ENCODE measurements at places on chromosomes 13 and 19.

GRCh38 chr13:21232196-21232595 is 55.7 kb downstream of the MRPL57 start:
- no peak for DNase-seq

- DNase-seq = no peak
These were observed 170.7 kb upstream of the RNF113B start for GRCh38 chr13:98347756-98348155.

GRCh38 chr13:79108914-79109643 is 297.0 kb downstream of the RBM26 start:
- DNase-seq = no peak

- DNase-seq = no peak
These were observed 20.7 kb upstream of the NWD1 start for GRCh38 chr19:16698914-16699313.

DNA sequence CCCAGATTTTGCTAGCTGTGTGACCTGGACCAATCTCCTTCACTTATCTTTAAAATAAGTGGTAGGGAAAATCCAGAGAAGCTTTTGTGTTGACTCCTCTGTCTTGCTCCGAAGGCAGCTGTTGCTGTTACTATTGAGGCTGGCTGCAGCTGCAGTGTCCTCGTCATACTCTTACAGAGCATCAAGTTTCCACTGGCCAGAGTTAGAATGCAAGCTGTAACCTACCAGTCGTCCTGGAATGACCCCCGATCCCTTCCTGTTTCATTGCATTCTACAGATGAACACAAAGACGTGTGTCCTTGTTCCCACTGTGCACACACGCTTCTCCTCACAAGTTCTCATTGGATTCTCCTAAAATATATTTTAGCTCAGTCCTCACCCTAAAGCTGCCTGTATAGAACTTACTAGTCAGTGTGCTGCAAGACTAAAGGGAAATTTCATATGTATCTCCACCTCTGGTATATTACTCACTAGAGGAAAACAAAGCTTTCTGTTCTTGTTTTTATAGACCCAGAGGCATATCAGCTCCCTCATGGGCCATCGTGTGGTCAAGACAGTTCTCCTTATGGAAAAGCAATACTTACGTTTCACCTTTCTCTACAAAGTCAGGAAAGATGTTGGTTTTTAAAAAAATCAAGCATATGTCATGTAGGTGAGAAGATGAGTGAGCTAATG is 589.8 kb downstream of the LMO7 start:
- no peak for DNase-seq

DNA sequence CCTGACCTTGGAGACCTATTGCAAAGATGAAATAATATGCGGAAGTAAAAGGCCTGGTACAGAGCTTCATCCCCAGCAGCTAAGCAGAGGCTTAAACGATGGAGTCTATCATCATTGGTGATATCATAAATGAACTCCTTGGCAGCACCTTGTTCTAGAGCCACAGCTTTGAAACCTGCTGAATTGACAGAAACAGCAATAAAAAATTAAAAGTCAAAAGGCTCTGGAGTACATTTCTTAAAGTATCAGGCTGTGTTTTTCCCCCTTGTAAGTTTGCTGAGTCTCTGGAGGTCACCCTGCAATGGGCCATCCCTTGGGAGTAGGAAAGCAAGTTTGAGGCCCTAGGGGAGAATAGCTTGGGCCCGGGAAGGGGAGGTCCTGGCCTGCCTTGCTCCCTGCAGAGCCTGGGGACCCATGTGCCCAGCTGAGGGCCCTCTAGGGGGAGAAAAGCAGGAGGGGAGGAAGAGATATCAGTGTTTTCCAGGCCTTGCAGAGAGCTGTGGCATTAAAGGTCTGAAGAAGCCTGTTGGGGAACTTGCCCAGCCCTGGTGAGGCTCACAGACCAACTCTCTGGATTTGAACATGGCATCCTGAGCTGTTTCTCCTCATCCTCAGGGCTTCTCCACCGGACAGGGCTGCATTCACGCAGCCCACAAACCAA is 416.1 kb downstream of the ZNF536 start:
- DNase-seq = no peak

DNA sequence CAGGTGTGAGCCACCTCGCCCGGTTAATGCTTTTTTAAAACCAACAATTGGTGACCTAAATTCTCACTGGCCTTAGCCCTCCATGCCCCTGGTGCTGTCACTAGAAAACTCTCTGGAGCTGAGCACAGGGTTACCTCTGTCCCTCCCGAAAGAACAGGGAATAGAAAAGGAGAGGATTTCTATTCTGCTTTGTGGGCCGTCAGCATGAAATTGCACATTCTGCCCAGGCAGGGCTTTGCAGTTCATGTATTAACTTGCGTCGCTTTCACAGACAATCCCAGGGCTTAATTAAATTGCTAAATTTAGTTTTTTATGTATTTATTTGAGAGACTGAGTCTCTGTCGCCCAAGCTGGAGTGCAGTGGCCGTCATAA is 583 bp upstream of the ZNF480 start:
- DNase-seq = no peak

GRCh38 chr13:26474286-26474685 is 83.2 kb upstream of the WASF3 start:
- DNase-seq = no peak

GRCh38 chr13:90690458-90691080 is 656.9 kb upstream of the MIR17HG start:
- no peak for DNase-seq

DNA sequence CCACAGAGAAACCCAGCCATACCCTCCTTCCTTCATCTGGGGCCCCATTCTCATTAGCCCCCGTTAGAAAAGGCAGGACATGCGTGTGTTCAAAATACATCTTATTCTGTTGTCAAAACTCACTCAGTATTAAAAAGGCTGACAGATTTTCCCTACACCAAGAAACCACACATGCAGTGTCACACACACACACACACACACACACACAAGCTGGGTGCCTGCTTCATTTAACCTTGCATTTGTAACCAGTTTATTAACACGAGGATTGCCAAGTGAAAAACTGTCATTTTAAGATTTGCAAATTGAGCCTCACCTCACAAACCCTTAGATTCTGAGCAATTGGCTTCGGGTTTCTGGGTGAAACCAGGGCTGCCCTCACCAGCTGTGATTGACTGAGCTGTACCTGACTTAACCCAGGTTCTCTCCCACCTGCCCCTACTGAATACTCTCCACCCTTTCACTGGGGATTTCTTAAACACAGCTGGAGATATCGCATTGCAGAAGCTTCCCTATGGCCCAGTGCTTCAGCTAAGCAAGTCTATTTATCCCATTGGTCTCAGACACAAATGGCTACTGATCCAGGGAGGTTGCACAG is 172.7 kb upstream of the ZNF507 start:
- DNase-seq = no peak

- DNase-seq = no peak
These were observed 8.5 kb downstream of the TMTC4 start for GRCh38 chr13:100666124-100666523.

DNA sequence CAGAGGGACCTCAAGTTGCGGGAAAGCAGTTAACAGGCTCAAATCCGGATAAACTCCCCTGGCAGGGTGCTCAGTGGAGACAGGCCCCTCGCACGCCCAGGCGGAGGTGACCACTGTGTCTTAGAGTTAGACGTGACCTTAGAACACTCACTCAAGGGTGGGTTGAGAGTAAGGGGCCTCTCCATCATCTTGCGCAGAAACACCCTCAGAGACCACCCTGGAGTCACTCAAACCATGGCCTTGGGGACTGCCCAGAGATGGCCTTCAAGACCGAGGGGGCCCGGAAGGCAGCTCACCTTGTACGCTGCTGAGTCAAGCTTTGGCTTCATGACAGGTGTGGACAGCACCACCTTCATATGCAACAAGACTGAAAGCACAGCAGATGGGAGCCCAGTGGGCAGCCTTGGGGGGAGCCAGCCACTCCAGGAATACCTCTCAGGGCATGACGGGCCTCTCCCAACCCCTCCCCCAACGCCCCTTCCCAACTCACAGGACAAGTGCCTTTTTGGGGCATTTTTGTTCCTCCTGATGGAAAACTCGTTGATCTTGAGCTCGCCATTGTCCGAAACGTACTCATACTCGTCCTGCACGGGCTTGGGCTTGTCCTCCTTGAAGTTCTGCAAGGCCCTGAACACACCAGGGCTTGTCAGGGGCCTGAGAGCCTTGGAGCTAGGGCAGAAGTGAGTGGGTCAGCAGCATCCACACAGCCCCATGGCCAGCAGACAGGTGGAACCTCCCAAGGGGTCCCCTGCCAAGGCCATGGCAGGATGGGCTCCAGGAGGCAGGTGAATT is 229.2 kb downstream of the TUBA3C start:
- no peak for DNase-seq

- no peak for DNase-seq
These were observed 298.2 kb downstream of the POU4F1 start for GRCh38 chr13:78305171-78305570.

DNA sequence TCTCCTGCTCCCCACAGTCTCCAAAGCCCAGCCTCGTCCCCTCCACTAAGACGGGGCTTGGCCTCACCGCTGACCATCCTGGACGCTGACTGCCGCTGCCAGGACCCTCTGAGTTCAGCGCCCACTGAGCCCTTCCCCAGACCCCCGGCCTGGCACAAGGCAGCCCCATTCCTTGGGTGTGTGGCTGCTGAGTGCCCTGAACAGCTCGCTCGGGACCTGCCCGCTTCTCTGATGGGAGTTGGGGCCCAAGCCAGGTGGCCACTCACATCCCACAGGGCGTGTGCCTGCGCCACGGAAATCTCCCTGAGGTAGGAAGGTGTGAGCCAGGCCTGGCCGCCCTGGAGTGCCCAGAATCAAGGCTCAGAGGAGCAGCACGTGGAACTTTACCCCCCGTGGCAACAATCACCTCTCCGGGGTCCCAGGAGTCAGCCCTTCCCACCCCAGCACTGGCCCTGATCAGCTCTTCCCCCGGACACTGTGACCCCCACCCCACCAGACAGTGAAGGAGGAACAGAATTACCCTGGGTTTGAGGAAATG is 20.8 kb downstream of the C13orf46 start:
- DNase-seq = no peak

GRCh38 chr13:22082437-22083100 is 411.7 kb downstream of the FGF9 start:
- no peak for DNase-seq

DNA sequence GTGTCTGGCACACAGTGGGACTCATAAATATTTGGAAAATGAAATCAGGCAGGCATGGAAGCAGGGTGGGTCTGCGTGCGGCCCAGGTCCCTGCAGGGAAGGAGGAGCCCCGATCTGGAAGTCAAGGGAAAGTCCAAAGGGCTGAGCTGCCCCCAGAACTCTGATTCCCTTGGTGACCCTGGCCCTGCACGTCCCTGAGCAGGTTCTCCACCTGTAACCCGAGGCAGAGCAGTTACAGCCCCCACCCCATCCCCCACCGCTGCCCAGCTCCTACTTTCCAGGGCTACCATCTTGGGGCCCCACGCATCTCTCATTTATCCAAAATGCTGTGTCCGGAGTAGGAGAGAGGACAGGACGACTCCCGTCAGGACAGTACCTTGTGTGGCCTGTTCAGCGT is 2.1 kb downstream of the PLEKHF1 start:
- no peak for DNase-seq

DNA sequence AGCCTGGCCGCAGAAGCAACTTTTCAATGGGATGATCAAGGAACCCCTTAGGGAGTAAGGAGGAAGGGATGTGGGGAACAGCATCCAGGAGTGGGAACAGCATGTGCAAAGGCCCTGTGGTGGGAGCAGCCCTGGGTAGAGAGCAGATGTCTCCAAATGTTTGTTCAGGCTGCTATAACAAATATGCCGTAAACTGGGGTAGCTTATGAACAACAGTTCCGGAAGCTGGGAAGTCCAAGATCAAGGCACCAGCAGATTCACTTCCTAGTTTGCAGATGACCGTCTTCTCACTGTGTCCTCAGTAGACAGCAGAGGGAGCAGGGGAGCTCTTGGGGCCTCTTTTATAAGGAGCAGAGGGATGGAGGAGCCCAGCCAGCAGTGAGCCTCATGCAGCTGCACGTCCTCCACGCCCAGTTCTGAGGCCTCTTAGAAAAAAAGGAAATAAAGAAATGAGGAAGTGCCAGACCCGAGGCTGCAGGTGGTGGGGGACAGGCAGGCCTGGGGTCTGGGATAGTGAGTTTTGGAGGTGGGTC is 4.2 kb upstream of the LRRC25 start:
- DNase-seq = peak; percentile 66

All from stimulated activated naive B cell treated with anti-CD40 and anti-IgM and Interleukin-4, amounts not matched to agents 10 μg/mL and 1 μg/mL and 100 μg/mL, for 72 hours (primary cell).